ENCODE measurements at places on chromosomes 3 and 15. TPM values are rescaled to one million over a fixed set of nuclear protein-coding genes. Genes with fewer than 3 reads are reported as not detected.

DNA sequence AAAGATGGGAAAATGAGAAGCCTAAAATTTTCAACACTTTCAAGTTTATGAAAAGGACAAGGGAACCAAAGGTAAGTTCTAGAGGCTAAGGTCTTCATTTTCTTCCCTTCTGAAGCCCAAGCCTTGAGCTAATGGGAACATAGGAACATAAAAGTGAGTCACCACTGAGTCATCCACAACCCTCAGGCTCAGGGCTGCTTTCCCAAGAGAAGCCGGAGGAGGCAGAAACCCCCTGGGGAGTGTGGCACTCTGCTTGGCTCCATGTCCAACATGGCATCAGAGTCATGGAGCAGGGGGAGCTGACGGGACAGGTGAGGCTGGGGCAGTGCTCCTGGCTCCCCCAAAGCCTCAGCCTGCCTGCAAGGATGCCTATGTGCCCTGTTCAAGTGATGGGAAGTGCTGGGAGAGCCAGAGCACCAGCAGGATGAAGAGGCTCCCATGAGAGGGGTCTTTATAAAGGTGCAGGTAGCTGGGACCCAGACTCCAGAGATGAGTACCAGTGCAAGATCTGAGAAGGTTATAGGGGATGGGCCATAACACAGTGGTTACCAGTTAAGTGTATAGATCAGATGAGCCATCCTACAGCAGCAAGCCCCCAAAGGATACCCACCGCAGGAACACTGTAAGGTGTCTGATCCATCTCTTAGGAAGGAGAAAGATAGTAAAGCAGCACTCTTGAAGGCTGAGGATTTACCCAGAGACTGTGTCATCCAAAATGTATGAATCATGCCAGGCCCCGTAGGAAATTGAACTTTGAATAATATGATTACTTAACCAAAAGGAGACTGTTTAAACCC, 31.8 kb upstream of the RYR3 start:
- DNase-seq: peak; percentile 86

GRCh38 chr15:78840661-78841375, 29.6 kb upstream of the ADAMTS7 start:
- DNase-seq: peak; percentile 8

DNA sequence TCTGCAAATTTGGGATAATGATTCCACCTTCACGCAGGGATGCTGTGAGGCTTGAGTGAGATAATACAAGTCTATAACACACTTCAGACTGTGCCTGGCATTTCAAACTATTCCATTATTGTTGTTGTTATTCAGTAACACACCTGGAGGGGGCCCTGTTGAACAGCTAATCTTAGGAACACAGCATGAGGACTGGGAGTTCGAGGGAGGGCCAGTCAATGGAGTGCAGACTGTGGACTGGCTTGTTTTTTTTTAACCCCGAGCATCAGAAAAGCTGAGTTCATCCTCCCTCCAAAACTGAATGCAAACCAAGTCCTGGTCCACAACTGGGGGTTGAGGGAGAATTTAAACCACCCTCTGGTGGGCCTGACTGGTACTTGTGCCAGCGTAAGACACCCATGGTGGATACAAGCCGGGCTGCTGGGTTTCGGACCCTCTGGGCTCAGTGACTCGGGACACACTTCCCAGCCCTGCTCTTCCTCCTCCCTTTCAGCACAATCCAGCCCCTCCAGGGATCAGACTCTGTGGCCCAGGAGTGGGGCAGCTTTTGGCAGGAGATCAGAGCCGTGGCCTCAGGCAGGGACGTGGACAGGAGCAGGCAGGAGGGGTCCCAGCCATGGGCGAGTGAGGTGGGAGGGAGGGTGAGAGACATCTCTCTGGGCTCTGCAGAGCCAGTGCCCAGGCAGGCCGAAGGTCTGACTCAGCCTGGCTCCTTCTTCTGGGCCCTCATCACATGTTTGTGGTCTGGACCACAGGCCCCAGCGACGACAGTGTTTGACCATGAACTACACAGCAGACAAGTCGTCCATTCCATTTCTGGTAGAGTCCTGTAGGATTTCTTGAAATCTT, 36.3 kb upstream of the MEX3B start:
- peak; percentile 91 for DNase-seq

DNA sequence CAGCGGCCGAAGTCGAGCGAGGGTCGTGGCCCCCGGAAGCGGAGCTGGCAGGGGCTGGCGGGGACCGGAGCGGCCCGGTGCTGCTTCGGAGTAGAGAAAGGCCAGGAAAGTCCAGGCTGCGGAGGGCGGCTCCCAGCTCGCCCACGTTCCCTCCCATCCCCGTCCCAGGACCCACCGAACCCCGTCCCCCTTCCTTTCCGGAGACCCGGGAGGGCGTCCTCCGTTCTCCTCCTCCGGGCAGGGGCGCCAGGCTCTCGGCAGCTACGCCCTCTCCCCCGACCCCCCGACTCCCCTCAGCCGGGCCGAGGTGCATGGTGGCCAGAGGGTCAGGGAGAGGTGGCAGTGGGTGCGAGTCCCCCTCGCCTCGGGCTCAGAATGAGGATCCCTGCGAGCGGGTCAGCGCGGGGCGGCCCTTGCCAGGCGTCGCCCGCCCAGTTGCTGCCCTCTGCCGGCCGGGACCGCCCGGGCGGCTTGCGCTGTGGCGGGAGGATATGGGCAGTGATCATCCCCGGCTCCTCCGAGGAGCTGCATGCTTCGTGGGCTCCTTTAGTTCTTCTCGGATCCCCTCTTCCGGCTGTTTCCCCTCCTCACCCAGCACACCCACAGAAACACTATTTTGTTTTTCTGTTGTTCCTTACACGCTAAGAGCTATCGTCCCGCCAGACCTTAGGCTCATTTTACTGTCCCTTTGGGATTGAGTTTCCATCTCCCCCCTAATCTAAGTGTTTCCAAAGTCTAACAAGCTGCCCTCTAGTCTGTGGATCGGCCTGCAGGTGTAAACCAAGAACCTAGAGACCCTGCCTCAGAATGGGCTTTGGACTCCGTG, 744 bp upstream of the ALDH1A2 start:
- peak; percentile 11 for DNase-seq

DNA sequence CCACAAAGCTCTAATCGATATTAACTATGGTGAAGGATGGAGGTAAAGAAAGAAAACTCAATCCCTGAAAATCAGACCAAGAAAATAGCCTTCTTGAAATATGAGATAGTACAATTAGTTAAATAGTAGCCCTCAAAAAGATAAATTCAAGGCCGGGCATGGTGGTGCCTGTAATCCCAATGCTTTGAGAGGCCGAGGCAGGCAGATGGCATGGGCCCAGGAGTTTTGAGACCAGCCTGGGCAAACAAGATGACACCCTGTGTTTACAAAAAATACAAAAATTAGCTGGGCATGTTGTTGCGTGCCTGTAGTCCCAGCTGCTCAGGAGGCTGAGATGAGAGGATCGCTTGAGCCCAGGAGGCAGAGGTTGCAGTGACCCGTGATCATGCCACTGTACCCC, 31.6 kb upstream of the CEP152 start:
- DNase-seq: no peak

MB21D2 gene
- total RNA-seq: 17.2 TPM

ANKUB1 gene
- not detected for total RNA-seq

CTXND1 gene
- not detected for total RNA-seq

Data from HFFc6 (cell line).